ENCODE measurements at places on chromosomes 16 and 17. TPM values are rescaled to one million over a fixed set of nuclear protein-coding genes. Genes with fewer than 3 reads are reported as not detected.

MYH8 gene
- total RNA-seq = not detected

KRT36 gene
- total RNA-seq = not detected

SHBG gene
- total RNA-seq = not detected

ASB16 gene
- not detected for total RNA-seq

CCR7 gene
- total RNA-seq = 2.2 TPM

CCL7 gene
- not detected for total RNA-seq

IRX3 gene
- 108 TPM for total RNA-seq

CACNG1 gene
- not detected for total RNA-seq

EVPL gene
- total RNA-seq = 36.8 TPM

SLC16A5 gene
- 32.3 TPM for total RNA-seq

KCNH4 gene
- 0.09 TPM for total RNA-seq

TEKT1 gene
- total RNA-seq = 9.7 TPM

NT5C3B gene
- 32.0 TPM for total RNA-seq

YBX2 gene
- total RNA-seq = 0.41 TPM

MILR1 gene
- 19.6 TPM for total RNA-seq

ZSCAN10 gene
- total RNA-seq = not detected

MYLK3 gene
- total RNA-seq = 2.0 TPM

PLA2G10 gene
- total RNA-seq = 7.1 TPM

TBC1D3L gene
- 20.7 TPM for total RNA-seq

ARHGDIG gene
- not detected for total RNA-seq

RASL10B gene
- 1.9 TPM for total RNA-seq

SEZ6L2 gene
- total RNA-seq = 10.7 TPM

GRIN2C gene
- total RNA-seq = 0.83 TPM

PRSS21 gene
- 26.5 TPM for total RNA-seq

PSMB10 gene
- 82.7 TPM for total RNA-seq

PAGR1 gene
- 18.1 TPM for total RNA-seq

ALKBH5 gene
- 100 TPM for total RNA-seq
